ENCODE measurements at places on chromosomes 7 and 10.

DNA sequence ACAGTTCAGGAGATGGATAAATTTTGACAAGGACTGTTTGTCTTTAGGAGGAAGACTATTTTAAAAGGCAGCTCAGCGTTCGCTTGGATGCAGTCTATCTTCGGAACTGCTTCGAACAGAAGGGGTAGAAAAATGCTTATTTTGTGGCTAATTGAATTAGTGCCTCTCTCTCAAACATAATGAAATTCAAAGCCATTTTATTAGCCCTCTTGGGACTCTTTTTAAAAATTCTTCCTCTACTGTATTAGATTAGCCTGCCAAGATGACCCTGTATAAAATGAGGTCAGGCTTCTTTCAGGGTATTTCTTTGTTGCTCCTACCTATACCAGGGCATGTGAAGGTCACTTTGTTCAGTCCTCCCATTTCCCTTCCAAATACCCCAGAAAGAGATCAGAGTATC lies 379.2 kb upstream of the NFE2L3 start:
- peak; percentile 5 for DNase-seq

GRCh38 chr7:17674943-17675608 lies 265.2 kb downstream of the SNX13 start:
- no peak for DNase-seq

- peak; percentile 78 for DNase-seq
Observed at GRCh38 chr10:114045136-114046086, 1.7 kb downstream of the ADRB1 start.

DNA sequence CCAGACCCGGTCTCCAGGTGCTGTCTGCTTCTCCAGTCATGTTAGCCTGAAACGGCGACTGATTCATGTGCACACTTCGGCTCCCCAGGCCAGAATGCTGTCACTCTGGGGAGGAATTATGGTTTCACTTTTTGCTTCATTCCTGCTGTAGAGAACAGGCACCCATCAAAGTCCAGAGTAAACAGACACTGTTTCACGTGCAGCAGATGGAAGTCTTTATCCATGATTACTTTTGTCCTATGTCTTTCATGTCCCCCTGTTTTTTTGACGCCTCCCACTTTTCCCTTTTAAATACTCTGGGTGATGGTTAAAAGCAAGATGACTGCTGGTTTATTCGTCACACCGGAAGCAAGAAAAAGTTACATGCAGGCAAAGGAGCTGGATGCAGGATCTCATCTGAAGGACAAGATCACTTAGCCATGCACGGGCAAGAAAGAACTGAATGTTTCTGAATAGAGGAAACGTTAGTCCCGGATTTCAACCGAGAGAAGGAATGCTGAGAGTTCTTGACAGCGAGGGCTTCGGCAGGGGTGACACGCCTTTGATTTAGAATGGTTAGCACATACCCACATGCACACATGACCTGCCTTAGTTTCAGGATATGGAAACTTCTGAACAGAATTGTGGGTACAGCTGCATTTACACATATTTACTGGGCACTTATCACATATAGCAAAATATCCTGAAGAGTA lies 250.0 kb upstream of the KLF6 start:
- DNase-seq = no peak

DNA sequence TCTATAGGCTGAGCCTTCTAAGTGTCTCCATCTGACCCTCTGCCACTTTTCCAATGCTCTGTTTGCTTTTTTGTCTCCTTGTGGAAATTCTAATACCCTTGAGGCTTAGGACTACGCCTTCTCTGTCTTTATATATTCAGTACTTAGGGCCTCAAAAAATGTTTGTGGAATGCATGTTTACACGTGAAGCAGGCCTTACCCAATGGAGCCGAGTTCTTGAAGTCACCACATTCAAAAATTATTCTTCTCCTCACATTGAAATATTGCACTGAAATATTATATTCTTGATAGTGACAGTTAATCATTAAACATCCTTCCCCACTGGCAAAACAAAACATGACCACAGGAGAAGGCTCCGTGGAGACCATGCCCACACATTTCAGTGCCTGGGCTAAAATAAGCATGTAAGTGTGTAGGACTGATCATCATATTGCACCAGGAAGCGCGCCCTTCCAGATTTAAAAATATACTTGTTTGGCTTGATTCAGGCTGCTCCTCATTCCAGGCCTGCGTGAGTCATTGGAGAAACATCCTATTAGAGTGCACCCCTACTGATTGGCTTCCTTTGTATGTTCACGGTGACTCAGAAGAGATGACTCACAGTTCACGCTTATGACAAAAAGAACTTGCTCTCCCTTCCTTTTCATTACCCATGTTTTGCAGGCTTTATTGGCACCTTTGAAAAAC lies 307.4 kb upstream of the AOAH start:
- peak; percentile 97 for DNase-seq

GRCh38 chr10:50999163-50999562 lies 75.1 kb upstream of the PRKG1 start:
- no peak for DNase-seq

GRCh38 chr7:47551668-47552440 lies 30.1 kb downstream of the TNS3 start:
- no peak for DNase-seq

DNA sequence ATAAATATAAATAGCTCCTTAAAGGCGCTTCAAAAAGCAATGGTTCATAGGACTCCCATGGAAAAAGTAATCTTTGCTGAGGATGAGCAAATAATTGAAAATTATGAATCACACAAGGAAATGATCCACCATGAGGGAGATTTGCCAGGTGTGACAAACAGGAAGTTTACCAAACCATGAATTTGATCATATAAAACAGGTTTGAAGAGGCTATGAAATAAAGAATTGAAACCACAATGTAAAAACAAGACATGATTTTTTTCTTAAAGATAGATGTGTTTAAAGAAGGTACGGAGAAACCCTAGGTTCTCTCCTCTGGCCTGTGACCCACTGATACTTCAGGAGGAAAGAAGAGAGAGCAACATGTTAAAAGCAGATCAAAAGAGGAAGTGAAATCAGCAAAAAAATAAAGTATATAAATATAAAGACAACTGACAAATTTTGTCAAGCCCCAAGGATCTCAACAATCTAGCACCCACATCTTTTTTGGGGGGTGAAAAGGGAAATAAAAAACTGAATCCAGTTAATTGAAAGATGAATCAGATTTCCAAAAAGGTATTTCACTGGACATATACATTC lies 111.3 kb upstream of the ASAH2 start:
- no peak for DNase-seq

GRCh38 chr7:55552320-55553023 lies 19.8 kb downstream of the VOPP1 start:
- DNase-seq = peak; percentile 50

DNA sequence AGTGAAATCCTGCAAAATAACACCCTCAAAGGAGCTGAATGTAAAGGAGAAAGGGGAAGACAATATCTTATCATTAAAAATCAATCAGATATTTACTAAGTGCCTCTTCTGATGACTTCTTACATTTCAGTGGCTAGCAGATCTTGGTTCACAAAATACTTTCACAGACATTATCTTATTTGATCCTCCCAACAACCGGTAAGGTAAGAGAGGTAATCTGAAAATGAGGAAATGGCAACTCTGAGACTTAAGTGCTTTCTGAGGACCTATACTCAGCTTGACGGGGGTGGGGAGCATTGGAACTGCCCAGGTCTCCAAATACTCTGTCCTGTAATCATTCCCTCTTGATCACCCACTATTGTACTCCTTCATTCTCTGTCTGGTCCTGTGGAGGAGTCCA lies 144.6 kb upstream of the MKLN1 start:
- no peak for DNase-seq

DNA sequence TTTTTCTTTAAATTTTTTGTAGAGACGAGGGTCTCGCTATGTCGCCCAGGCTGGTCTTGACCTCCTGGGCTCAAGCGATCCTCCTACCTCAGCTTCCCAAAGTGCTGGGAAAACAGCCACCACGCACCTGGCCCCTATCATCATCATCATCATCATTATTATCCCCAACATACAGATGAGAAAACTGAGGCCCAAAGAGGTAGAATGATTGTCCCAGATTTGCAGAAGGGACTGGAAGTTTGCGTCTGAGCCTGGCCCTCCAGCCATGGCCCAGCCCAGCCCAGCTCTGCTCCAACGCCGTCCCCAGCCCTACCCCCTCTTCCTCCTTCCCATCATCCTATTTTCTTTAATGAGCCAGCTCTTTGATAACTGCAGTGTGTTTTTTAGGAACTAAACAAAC lies 34.9 kb downstream of the TMEM130 start:
- DNase-seq = no peak

DNA sequence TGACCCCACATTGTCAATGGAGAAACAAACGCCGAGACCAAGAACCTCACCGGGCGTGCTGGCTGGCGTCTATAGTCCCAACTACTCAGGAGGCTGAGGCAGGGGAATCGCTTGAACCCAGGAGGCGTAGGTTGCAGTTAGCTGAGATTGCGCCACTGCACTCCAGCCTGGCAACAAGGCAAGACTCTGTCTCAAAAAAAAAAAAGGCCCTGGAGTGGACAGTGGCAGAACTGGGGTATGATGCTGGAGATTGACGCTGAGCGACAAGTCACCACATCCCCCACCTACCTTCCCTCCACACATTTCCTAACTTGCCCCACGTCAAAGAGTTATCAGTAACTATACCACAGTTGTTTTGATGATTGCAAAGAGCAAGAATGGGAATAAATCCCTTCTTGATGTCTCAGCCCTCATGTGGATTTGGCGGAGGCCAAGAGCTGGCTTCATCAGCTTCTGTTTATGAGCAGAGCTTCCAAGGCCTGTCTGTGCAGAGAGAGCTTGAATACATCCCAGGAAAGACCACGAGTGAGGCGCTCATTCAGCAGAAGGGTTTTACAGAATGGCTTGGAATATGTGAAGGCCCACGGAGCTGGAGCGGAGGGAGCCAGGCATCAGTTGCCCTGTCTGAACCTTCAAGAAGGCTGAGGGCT lies 28.0 kb upstream of the TNS3 start:
- DNase-seq = no peak

DNA sequence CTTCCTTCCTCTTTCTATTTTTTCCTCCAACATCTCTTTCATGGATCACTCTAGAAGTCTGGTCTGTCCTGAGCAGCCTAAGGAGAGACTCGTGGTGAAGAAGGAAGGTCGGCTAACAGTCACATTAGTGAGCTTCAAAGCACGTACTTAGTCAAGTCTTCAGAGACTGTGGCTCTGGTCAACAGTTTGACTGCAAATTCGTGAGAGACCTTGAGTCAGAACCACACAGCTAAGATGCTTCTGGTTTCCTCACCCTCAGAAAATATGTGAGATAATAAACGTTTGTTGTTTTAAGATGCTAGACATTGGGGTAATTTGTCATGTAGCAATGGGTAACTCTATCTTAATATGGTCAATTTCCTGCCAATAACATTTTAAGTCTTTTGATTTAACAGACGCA lies 126.2 kb upstream of the LRRN3 start:
- DNase-seq = no peak

DNA sequence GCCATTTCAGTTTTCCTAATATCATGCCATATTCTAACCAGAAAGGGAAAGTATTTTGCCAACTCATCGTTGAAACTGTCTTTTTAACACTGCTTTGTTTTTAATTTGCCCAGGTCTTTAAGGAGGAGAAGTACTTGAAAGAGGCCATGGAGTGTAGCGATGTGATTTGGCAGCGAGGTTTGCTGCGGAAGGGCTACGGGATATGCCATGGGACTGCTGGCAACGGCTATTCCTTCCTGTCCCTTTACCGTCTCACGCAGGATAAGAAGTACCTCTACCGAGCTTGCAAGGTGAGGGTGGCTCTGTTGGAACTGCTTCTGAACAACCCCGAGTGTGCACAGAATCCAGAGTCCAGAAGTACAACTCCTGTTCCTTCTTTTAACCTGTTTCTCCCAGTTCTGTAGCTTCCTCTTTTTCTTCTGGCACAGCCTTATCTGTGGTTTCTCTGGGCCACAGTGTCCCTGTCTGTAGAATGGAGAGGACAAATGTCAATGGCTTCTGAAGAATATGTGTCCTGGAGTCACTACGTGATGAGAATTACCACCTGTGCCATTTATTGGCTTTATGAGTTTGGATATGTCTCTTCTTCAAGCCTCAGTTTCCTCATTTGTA lies 60.1 kb downstream of the LANCL2 start:
- no peak for DNase-seq

DNA sequence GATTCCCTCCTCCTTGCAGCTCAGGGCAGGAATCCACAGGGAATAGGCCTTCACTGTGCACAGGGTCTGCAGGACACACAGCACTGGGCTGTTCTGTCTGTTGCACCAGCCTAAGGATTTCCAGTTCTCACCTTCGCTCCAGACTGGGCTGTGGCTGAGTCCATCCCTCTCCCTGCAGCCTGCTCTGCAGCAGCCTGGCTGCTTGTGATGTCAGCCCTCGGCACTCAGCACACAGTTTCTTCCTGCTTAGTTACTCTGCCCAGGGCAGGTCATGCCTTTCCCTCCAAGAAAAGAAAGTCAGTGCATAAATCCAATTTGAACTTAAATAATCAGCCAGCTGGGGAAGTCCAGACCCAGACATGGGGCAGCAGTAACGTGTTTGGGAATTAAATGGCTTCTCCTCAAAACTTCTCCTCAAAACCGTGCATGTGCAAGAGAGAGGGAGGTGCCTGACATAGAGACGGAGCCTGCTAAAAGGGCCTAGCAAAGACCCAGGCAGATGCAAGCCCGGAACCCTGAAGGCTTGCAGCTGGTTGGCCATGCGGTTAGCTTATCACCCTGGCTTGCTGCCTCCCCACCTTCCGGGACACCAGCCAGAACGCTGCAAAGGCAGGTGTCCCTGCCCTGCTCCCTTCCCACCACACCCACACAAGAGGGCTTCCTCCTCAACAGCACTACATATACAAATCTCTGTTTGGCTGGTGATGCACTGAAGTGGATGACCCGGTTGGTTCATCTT lies 10.9 kb upstream of the GDF2 start:
- DNase-seq = no peak

- DNase-seq = no peak
Observed at GRCh38 chr7:85475071-85475470, 288.2 kb upstream of the SEMA3D start.

DNA sequence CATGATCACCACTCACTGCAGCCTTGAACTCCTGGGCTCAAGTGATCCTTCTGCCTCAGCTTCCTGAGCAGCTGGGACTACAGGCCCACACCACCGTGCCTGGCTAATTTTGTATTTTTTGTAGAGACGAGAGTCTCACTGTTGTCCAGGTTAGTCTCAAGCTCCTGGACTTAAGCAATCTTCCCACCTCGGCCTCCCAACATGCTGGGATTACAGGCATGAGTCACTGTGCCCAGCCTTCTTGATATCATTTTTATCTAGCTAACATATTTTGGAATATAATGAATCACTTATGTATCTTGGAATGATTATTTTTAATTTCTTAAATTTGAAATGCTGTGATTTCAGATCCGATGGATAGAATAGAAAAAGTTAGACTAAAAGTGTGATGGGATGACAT lies 18.4 kb downstream of the ARL4A start:
- DNase-seq = no peak

DNA sequence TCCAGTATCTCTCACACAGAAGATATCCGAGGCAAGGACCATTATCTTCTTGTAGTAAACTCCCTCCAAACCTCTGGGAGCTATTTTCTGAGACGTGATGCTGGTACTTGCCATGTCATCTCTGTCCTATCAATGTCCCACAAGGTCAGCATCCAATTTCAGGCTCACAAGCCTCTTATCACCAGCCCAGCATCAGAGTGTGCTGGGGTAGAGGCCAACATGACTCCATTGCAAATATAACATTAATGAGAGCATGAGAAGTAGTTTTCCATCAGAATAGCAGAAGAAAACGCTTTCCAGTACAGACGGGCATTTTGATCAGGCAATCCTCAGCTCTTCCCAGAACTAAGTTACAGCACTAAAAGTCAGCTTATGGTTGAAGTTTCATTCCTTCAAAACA lies 5.6 kb downstream of the MORN4 start:
- no peak for DNase-seq

GRCh38 chr10:47044741-47045140 lies 133.5 kb downstream of the PTPN20 start:
- DNase-seq = no peak

GRCh38 chr10:96395931-96396877 lies 37.4 kb upstream of the OPALIN start:
- DNase-seq = peak; percentile 75
